ENCODE measurements at places on chromosomes 4 and X.

DNA sequence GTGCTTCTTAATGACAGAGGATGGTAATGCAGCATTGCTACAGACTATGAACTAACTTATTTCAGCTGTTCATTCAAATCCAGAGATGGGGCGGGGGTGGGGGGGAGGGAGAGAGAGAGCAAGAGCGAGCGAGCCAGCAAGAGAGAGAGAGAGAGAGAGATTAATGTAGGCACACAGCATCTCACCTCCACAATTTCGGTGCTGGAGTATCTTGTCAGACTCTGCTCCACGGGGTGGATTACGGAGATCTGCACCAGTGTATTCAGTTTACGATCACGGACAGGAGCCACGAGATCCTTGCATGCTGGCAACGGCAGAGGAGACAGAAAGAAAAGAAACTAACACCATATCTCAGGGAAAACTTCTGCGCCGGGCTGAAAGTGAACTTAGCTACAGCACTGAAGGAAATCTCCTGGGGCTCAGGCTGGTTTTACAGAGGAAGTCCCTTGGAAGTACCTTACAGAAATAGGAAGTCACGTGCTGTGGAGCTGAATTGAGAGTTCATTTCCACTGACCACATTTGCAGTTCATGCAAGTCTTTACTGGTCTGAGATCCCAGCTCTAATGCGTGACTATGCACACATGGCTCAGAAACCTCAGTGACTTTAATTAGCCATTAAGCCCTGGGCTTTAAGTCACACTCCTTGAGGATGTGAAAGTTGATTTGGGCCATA lies 440.9 kb downstream of the INPP4B start:
- no peak for DNase-seq

DNA sequence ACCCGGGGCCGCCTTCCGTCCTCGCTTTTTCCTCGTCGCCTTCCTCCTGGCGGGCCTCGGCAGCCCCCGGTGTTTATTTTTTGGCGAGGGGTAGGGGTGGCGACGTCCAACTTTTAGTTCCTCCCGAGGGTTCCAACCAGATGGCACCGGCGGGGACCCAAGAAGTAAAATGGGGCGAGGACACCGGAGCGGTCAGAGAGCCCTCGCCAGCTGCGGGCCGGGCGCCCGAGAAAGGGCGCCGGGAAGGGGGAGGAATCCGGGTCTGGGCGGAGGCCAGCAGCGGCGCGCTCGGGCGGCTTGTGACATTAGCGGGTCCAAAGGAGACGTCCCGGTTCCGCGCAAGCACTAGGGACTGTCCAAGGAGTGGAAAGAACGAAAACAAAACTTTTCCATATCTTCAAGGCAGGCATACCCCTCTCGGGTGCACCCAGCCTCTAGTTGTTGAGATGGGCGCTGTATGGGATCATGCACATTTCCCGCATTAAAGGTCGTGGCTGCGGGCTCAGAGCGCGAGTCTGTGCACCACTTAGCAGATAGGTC lies 691 bp upstream of the USP46 start:
- DNase-seq, result no peak

DNA sequence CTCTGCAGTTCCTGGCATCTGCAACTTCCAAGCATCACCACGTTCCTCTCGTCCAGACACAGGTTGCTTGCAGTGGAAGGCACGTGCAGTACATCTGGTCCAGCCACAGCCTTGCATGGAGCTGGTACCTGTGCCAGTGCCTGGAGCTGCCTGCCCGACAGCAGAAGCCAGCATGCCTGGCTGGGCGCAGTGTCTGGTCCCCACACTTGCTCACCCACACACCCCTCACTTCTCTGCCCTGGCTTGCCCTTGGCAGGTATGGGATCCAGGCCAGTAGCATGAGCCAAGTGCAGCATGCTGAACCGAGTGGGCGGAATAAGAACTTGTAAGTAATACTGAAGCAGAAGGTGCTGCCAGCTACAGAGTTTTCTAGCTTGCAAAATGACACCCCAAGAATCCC lies 39.9 kb downstream of the SH3BGRL start:
- DNase-seq, result no peak

- no peak for DNase-seq
Observed at GRCh38 chr4:53925050-53925605, 139.3 kb downstream of the CHIC2 start.

GRCh38 chr4:138996090-138996489 lies 19.5 kb upstream of the NOCT start:
- no peak for DNase-seq

DNA sequence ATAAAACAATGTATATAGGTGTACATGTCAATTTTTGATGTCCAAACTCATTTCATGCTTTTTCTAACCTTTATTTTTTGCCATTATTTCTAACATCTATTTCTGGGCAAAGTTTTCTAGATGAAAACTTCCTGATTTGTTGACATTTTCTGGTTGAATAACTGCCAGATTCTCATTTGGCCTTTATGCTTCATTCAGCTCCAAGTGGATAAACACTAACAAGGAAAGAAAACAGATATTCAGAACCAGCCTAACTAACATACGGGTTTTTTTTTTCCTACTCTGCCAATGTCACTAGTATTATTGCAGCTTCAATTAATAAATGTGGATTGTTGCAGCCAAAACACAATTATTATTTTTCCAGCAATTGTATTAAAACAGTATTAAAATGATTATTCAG lies 50.9 kb upstream of the RAP1GDS1 start:
- no peak for DNase-seq
